ENCODE measurements at places on chromosomes 1 and 21.

DNA sequence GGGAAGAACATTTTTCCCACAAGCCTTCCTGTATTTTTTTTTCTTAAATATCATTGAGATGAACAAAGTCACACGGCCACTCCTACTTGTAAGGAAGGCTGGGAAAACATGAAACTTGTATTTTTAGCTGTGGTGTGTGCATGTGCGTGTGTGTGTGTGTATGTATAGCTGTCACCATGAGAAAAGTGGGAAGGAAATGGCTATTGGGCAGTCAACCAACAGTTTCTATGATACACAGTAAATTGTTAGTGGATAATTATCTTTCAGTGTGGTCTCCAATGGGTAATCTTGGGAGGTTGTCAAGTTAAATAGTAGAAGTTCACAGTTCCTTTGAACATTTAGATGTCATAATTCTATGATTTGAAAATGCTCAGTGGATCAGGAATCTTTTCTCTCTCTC, 132.7 kb upstream of the USP24 start:
- DNase-seq, result no peak

DNA sequence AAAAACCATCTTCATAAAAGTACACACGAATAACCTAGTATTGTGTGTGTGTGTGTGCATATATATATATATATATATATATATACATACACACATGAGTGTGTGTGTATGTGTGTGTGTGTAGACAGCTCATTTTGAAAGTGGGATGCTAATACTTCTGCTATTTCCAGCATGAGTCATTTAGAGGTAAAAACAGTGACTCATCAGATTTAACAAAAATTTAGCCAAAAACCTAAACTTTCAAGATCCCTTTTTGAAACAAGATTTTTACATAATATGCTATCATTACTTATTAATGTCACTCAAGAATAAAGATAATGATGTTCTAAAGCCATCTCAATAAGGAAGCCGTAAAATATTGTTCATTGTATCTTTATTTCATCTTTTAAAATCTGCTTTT, 35.6 kb upstream of the ADGRL4 start:
- no peak for DNase-seq

DNA sequence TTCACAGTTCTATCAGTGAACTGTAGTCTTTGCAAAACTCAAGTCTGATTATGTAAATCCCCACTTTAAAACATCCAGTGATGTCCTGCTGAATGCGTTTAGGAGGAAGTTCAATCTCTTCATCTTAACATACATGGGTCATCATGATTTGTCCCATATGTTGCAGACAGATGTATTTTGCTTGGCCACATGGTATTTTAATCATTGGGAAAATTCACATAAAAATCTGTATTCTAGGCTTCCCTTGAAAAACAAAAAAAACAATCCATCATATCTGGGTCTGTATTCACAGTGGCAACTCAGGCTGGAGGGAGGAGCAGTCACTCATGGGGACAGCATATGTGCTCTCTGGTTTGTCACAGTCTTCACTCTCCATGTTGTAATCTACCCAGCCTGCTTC, 44.8 kb upstream of the CDC7 start:
- DNase-seq, result no peak

- no peak for DNase-seq
Measured at GRCh38 chr1:145804235-145805045, 19.5 kb downstream of the RNF115 start.

- DNase-seq, result no peak
Measured at GRCh38 chr21:22346576-22346975, 1348.4 kb downstream of the NCAM2 start.

GRCh38 chr1:153888533-153888932, 34.2 kb downstream of the GATAD2B start:
- DNase-seq, result peak; percentile 61

DNA sequence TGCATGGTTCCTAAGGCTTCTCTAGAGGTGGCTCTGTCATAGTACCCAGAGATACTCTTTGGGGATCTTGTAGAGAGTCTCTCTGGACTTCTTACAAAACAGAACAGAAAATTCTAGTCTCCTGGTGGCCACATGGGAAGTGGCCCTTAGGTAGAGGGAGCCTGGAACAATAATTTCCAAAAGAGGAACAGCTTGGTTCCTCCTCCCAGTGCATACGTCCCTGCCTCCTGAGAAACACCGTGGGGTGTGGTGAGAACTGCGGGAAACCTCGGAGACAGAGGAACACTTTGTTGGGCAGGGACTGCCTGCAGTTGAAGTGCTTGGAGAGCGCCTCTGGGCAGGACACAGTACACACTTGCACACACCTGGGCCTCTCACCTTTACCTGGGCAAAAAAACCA, 38.8 kb upstream of the EPHA8 start:
- no peak for DNase-seq

DNA sequence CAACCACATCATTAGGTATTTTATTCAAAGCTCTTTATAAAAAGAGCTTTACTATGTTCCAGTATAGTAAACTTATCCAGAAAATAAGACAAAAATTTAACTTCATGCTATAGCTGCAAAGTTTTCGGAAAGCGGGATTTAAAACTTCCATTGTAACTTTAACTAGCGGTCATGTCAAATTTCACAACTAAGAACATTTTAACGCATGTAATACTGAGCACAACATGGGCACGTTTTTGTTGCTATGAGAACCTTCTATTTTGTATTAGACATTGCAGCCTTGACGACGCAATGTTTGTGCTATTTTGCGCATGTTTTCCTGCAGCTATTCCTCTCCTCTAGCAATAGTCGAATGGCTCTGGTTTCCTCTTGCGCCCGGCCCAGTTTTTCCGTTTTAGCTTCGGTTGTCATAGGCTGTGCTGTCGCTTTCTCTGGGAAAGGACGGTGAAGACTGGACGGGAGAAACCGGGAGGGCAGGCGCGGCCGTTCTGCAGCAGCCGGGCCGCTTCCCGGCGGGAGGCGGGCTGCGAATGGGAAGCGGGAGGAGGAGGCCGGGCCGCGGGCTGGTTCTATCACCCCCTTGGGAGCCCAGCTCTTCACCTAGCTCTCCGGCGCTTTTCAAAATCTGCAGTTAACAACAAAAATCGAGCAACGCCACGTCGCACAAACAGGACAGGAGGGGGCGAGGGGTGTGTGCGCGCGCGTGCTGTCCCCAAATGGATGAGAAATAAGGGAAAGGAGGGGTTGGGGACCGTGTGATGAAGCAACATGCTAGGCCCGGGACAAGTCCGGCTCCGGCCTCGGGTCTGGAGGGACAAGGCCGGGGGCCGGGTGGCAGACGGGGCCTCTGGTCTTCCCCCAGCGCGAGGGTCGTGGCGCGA, 105.3 kb upstream of the HNRNPU start:
- DNase-seq, result peak; percentile 86

DNA sequence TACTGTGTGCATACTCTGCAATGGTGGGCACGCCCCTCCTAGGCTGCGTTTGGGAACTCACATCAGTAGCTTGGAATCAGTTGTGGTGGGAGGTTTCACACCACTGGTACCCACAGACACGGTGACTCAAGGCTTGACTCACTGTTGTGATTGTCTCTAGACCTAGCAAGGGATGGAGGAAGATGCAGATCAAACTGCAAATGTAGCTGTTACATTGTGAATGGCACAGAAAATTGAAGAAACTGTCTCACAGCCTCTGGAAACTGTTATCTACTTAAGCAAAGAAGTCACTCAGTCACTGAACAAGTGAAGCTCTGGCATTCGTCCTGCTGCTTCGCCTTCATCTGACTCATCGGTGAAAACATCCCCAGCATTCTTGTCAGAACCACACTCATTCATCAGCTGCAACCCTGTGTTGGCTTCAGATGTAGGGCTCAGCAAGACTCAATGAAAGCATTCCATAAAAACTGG, 59.5 kb downstream of the POFUT2 start:
- peak; percentile 22 for DNase-seq

DNA sequence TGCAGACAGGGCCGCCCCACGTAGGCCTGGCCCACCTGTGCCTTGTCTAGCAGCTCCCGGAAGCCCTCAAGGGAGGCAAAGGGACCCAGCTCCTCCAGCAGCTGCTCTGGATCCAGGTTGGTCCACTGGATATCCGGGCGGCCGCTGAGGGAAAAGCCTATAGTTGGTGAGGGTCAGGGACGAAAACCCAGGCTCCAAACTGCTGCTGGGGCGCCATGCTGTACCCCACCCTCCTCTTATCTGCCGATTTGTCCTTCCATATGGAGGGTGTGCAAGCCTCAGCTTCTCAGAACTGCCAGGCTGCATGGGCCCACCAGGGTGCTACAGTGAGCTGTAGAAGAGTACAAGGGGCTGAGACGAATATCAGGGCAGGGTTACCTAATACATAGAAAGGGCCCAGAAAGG, 12.2 kb downstream of the PTCH2 start:
- DNase-seq, result no peak

DNA sequence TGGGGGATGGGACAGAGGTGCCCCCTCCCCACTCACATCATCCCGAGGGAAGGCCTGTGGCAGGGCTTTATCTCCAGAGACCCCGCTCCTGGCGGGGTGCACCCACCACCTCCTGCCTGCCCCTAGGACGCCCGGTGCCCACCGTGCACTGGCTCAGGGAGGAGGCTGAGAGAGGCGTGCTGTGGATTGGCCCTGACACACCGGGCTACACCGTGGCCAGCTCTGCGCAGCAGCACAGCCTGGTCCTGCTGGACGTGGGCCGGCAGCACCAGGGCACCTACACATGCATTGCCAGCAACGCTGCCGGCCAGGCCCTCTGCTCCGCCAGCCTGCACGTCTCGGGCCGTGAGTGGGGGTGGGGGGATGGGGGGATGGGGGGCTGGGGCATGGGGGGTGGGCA, 71.7 kb downstream of the TRIM11 start:
- no peak for DNase-seq

- no peak for DNase-seq
Measured at GRCh38 chr21:45110873-45111624, 36.7 kb downstream of the ADARB1 start.

GRCh38 chr1:21261551-21262292, 28.5 kb downstream of the ECE1 start:
- no peak for DNase-seq

DNA sequence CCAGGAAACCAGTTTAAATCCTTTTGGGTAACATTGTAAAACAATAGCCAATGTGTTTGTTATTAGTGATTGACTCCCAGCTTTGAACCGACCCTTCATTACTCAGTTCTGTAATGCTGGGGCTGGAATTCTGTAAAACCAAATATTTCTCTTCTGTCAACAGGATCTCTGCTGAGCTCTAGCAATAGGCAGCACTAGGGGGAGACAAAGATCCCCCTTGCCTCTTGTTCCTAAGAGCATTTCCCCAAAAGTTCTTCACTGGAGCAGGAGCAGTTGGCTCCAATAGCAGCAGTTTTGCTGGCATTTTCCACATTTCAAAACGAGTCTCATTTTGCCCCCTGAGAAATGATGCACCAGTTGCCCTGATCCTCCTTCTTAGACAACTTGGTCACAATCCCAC, 1671.1 kb downstream of the MRPL39 start:
- DNase-seq, result no peak

GRCh38 chr1:12616709-12617373, 1.2 kb downstream of the DHRS3 start:
- peak; percentile 28 for DNase-seq

DNA sequence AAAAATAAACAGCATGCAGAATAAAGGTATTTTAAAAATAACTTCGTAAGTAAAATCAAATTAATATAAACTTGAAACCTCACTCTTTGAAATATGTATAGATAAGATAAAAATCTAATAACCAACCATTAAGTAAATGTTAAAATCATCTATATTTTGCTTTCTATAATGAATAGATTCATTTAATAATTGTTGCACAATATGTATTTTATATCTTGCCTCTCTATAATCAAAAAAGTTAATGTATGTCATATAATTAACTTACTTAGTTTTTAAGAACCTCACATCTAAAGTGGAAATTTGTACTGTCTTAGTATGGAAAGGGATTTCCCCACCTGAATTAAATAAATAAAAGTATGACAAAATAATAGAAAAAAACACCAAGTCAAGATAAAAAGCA, 42.4 kb upstream of the RBM34 start:
- DNase-seq, result no peak

GRCh38 chr1:1974834-1975233, 28.8 kb downstream of the CFAP74 start:
- DNase-seq, result no peak

- no peak for DNase-seq
Measured at GRCh38 chr1:176885751-176886150, 278.8 kb downstream of the ASTN1 start.

DNA sequence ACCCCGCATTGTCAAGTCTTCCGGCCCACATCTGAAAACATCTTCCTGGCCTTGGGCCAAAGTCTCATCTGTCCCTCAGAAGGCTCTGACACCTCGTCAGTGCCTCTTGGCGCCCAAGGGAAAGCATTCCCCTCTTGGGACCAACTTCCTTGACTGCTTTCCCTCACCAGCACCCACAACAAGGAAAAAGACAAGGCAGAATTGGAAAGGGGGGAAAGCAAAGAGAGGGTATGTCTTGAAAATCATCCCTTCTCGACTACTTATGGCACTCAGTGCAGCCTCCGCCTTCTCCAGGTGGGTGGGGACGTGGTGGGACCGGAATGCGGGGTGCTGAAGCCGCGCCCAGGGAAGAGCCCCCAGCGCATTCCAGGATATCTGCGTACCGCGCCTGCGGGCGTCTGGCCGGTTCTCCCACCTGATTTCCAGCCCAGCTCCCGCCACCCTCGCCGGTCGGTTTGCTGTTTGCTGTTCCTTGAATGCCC, 554 bp upstream of the SLC39A1 start:
- no peak for DNase-seq

DNA sequence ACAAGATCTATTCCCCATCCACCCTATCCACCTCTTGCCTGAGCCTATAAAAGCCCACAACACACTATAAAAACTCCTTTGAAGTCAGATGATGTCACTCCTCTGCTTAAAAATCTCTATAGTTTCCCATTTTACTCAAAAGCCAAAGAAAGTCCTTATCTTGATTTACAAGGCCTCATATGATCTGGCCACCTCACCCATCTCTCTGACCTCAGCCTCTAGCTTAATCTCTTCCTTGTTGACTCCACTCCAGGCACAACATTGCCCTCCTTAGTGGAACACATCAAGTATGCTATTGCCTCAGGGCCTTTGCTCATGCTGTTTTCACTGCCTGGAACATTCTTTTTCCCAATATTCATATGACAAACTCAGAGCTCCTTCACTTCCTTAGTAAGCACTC, 33.3 kb downstream of the ZNF281 start:
- DNase-seq, result no peak

DNA sequence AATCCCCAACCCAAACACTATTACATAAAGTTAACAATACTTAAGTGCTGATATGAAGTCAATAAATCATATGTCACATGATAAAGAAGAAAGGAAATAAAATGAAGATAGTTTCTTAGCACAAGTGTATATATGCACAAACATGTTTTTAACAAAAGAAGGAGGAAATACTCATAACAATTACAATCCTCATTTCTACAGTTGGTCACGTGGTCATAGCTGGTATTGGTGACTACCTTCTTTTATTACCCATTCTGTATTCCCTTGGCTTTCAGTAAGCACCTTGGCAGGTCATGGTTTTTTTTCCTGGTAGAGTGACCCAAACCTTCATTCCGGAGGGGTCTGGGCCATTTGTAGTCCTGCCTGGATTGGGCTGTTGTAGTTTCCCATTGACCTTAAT, 137.1 kb upstream of the KCND3 start:
- DNase-seq, result no peak

- no peak for DNase-seq
Measured at GRCh38 chr1:198599749-198600148, 39.1 kb upstream of the PTPRC start.

- DNase-seq, result no peak
Measured at GRCh38 chr1:42975561-42976225, 17.0 kb upstream of the SLC2A1 start.

- no peak for DNase-seq
Measured at GRCh38 chr1:178258536-178258935, 164.6 kb downstream of the RASAL2 start.

- no peak for DNase-seq
Measured at GRCh38 chr1:179055937-179056336, 25.9 kb upstream of the TOR3A start.
